Activated naive CD4-positive, alpha-beta T cell treated with Interleukin-2 at 50 U/mL for 16 hours (primary cell): ENCODE measurements at places on chromosomes 3 and 15.

DNA sequence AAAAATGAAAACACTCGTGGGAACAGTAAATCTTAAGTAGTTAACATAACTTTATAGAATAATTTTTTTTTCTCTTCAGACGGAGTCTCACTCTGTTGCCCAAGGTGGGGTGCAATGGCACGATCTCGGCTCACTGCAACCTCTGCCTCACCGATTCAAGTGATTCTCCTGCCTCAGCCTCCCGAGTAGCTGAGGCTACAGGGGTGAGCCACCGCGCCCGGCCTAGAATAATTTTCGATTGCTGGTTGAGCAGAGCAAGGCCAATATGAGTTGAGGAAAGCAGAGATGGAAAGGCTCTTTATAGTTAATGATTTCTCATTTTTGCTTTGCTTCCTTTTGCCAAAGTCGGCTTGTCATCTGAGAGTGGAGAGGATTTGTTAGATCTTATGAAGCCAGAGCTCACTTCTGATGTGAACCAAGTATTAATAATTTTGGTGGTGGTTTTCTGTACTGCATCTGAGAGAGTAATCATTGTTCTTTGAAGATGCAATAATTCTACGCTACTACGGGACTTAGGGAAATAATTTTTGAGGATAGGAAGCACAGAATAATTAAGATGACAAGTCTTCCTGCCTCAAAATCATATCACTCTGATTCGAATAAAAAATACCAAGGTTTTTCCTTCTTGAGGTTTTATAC, 1.6 kb upstream of the GOLM2 start:
- DNase-seq: no peak

- DNase-seq: no peak
Observed at GRCh38 chr15:89421219-89421618, 75.2 kb downstream of the RHCG start.

- no peak for DNase-seq
Observed at GRCh38 chr3:43906849-43907507, 216.2 kb downstream of the ABHD5 start.

GRCh38 chr3:143155756-143156155, 36.2 kb downstream of the CHST2 start:
- no peak for DNase-seq

DNA sequence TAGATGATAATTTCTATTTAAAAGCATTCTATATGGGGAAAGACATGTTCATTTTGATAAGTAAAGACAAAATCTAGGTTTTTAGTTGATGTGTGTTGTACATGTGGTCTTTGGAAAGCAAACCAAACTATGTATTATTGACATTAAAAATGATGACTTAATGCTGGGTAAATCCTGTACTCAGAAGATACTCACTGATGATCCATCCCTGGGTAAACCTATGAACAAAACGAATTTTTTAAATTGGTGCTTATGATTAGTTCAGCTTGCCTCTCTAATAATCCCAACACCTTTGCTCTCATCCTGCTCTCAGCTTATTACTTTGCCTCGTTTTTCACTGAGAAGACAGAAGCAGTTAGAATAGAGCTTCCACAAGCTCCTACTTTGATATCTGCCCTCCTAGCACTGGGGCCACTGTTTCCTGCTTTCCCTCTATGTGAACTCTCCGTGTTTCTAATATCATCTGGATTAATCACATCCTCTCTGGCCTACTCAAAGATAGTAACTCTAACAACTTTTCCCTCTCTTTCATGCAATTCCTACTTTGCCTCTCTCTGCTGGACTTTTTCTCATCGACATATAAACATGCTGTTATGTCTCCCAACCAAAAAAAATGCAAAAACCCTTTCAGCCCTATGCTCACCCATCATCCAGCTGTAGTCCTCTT, 29.3 kb downstream of the RARRES1 start:
- no peak for DNase-seq

DNA sequence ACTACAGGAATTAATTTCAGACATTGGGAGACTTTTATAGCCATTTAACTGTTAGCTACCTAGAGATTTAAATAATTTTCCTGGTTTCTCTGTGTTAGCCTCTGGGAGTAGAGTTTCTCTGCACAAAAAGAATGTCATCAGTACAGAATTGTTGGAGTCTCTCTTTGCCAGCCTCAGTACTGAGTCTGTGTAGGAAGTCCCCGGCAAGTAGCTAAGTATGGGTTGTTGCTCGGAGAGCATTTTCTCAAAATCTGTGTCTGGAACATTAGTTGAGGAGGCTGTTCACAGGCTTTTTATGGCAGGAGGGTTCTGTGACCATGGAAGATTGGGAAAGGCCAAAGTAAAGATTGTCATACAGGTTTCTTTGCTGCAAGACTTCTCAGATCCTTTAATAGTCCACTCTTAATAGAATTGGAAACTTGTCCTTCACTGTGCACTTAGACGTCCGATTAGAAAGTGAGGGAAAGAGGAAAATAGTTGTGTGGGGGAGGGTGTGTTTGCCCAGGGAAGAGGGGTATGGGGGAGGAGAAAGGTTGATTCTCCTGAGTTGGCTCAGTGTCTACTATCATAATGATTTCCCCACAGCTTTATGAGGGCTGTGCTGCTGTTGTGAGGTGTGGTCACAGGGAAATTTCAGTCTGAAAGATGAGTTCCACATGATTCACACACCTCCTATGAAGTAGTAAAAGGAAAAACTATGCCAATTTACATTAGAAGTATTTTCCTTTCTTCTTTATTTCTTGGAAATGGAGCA, 207.1 kb downstream of the PTPRG start:
- no peak for DNase-seq

DNA sequence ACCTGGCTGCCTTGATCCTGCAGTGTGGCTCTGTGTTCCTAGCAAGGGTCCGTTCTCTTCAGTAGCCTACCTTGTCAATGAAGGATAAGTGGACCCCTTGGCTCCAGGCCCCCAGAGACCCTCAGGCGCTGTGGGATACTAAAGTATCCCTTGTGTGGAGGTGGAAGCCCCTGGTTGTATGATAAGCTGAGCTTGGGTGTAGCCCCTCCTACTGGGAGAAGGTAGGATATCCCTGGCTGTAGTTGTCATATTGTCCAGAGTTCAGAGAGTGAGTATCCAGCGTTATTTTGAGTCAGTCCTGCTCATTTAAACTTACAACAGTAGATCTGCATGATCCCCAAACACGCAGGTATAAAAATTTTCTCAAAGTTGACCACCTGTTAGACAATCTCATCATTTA, 496.8 kb downstream of the CNTN4 start:
- no peak for DNase-seq

DNA sequence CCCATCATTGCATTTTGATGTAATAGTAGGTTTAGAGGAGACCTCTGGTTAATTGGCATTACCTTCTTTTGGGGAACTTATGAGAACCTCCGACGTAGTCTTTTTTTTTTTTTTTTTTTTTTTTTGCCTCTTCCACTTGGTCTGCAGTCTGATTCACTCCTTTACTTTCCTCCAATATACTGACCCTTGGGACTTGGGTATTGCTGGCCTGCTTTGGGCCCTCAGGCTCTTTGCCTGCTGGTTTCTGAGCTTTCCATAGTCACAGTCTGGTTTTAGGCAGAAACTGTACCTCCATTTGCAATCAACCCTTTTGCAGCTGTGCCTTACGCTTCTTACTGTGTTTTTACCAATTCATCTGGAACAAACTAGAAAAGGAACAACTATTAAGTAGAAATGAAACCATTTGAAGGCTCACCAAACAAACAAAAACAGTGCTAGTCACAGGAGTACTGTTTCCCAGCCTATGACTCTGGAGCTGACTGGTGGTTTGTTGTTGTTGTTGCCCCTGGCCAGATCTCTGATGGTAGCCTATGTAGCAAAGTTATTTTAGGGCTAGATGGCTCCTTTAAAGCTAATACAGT, 272.8 kb downstream of the BBX start:
- no peak for DNase-seq

DNA sequence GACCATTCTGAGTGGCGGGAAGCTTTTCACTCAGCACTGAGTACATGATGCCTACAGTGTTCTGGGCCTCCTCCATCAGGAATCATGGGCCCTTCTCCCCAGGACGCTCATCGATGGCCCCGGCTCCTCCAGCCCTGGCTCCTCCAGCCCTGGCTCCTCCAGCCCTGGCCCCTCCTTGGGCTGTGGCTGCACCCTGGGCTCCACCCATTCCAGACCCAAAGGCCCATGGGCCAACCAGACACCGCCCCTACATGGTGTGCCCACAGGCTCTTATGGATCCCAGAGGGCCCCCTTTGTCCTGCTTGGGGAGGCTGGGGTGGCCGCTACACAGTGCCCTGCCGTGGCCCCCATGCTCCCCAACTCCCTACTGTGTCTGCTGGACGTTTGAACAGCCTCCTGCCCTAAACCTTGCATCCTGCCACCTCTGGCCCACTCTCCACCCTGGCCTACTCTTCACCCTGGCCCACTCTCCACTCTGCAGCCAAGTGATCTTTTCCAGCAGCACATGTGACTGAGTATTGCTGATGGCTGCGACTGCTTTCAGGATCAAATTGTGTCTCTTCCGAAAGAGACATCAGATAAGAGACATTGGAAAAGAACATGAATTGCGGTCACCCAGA, 57.9 kb downstream of the APBA2 start:
- no peak for DNase-seq

- DNase-seq: no peak
Observed at GRCh38 chr3:22474706-22475445, 723.9 kb upstream of the ZNF385D start.

DNA sequence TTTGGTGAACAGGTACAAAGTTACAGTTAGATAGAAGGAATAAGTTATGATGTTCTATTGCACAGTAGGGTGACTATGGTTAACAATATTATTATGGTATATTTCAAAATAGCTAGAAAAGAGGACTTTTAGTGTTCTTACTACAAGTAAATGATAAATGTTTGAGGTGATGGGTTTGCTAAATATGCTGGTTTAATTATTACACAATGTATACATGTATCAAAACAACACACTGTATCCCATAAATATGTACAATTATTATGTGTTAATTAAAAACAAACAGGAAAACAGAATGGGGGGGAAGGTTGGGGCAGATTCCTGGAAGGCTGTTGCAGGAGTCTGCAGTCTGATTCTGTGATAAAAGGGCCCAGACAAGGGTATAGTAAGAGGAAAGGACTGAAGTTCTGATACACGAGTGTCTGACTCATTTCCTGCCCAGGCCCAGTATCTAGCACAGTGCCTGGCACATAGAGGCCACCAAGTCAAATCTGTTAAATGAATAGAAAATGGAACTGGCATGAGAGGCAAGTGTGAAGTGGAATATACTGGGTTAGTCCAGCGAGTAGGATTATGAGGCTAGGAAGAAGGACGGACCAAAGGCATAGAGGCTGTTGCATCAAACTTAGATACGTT, 7.2 kb upstream of the ENTPD3 start:
- DNase-seq: no peak

DNA sequence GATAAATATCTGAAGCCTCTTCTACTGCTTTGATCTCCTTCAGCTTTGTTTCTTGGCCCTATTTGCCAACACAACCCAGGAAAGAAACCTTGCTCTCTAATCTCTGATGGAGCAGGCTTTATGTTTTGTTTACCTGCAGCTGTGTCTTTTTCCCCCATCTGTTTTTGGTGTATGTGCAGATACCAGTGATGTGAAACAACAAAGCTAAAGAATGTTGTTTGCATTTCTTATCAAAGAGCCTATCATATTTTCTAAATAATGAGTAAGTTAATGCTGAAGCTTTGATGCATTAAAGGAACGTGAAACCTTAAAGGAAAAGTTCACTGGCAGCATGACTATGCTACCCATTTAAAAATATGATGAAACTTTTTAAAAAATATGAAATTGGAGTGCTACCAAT, 238.4 kb downstream of the NEK10 start:
- no peak for DNase-seq

DNA sequence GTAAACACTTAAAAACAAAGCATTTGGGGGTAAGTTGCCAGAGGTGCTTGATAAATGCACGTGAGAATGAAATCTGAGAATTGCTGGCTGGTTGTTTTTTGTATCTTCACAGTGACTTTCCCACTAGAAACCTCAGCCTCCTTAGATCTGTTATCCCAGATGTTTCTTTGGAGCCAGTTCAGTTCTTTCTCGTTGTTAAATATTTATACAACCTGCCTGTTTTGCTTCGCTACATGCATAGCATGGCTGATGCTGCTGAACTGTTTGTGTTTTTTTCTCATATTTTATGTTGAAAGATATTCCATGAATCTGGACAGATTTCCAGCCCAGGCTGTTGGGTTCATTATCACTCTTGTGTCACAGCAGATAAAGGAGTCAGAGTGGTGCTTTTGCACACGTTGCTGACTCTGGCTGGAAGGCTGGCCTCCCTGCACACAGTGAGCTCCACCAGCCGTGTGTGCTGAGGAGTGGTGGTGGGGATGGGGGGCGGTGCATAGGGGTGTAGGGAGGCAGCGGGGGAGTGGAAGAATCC, 80.2 kb downstream of the ARNT2 start:
- no peak for DNase-seq

GRCh38 chr15:94972314-94972713, 741.0 kb downstream of the MCTP2 start:
- DNase-seq: no peak

DNA sequence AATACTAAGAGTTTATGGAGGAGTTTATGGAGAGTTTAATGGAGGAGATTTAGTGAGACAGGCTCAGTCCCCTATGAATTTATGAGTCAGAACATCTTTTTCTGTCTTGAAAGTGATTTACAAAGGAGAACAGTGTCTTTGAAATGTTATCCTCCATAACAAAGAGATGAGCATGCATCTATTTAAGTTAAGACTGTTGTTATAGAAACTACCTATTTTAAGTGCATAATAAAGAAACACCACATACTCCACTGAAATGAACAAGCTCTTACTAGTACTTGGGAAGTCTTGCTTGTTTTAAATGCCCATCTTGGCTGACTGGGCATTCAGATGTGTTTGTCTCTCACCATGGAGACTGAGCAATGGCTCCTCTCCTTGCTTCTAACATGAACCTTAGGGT, 118.7 kb upstream of the ACP3 start:
- no peak for DNase-seq

DNA sequence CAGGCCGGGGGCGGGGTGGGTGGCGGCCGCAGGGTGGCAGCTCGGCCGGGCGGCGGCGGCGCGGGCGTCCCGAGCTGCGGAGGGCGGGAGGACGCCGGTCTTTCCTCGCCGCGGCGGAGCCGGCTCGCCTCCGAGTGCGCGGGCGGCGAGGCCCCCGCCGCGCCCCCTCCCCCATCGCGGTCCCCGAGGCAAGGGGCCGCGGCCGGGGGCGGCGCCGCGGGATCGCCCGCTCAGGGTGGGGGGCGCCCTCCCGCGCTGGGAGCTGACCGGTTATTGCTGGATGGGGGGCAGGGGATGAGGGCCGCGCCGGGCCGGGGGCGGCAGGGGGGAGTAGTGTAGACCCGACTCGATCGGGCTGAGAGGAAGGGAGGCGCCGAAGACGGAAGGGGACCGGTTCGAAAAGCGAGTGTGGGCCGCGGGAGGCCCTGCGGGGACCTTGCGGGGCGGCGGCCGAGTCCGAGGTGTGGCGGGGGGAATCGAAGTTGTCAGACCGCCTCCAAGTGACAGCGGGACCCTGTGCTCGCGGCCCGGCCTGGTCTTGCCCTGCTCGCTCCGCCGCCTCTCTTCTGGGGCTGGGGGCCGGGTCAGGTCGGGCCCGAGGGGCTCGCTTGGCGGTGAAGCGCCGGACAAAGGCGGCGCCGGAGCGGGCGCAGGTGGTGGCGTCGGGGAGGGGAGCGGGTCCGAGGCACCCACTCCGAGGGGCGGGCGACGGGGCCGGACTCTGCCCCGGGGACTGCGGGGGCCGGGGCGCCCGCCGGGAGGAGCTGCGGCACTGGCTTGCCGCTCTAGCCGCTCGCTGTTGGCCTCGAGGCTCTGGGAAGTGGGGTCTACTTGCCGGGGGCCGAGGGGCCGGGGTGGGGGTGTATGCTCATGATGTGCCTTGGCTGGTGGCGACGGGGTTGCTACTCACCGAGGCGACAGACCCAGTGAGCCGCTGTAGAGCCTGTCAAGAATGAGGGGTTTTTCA, 1.1 kb downstream of the BAHD1 start:
- peak; percentile 30 for DNase-seq
